ENCODE measurements at places on chromosomes 11 and 22. TPM values are rescaled to one million over a fixed set of nuclear protein-coding genes. Genes with fewer than 3 reads are reported as not detected.

PRDX5 gene
- 330 TPM for total RNA-seq

SULT4A1 gene
- total RNA-seq: 0.30 TPM

KCNK4 gene
- not detected for total RNA-seq

RDX gene
- total RNA-seq: 76.3 TPM

CNGA4 gene
- not detected for total RNA-seq

C11orf42 gene
- total RNA-seq: not detected

WT1 gene
- 0.18 TPM for total RNA-seq

All from smooth muscle cell of the umbilical artery (primary cell).